Activated CD4-positive, alpha-beta T cell treated with anti-CD3 and anti-CD28 coated beads, Interleukin-2, amount 10 ng/mL, durations not matched to agents 7 days and 5 days (primary cell): ENCODE measurements at places on chromosomes 7 and 10. TPM values are rescaled to one million over a fixed set of nuclear protein-coding genes. Genes with fewer than 3 reads are reported as not detected.

- DNase-seq = no peak
Measured at GRCh38 chr10:93445097-93445960, 36.8 kb downstream of the MYOF start.

SEMA3C gene
- not detected for total RNA-seq

FBXW4 gene
- total RNA-seq = 45.4 TPM

AMZ1 gene
- total RNA-seq = 0.05 TPM

- DNase-seq = no peak
Measured at GRCh38 chr7:44709011-44709915, 39.4 kb upstream of the ZMIZ2 start.

ZNF503 gene
- 0.07 TPM for total RNA-seq

DNA sequence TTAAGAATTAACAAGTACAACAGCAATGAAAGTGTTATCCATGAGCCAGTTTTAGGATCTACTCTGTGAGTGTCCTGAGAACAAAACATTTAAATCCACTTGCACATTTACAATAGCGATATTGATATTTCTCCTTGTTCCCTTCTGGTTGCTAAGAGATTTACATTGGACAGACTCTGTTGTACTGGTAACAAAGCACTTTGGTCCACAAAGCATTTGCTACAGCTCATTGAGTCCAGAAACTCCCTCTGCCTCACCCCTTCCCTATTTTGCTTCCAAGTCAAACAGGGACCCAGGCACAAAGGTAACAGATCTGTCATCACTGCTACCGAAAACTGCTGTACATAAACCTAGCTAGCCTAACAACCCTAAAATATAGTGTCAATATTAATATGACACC lies 2.1 kb downstream of the ANK3 start:
- DNase-seq = no peak

- DNase-seq = peak; percentile 29
Measured at GRCh38 chr10:11697718-11698527, 44.3 kb upstream of the ECHDC3 start.

DNA sequence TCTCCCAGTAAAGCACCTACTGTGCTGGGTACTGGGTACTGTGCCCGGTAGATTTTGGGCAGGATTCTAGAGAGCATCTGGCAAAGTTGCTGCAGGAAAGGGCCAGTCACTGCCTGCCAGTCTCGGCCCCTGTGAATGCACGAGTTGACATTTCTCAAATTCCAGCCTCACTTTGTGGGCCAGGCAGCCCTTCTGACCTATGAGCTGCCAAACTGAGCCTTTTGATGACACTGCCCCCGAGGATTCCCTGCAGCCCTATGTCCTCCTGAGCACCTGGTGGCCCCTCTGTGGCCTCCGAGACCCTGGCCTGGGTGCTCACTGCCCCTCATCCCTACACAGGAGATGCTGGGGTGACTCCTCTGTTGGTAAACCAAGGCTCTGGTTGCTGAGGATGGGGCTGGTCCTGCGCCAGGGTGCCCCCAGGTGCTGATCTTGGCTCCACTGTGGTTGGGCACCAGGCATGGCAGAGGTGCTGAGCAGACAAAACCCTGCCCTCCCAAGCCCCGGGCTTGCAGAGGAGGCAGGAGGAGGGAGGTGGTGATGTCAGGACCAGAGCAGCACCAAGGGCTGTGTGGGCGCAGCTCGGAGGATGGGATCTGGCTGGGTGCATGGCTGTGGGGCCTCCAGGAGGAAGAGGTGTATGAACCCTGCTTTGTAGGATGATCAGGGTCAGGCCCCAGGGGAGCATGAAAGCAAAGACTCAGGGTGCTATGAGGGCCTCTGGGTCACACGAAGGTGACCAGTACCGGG lies 16.2 kb downstream of the LHPP start:
- no peak for DNase-seq

PIK3CG gene
- total RNA-seq = 51.6 TPM

NRG3 gene
- not detected for total RNA-seq

MOGAT3 gene
- not detected for total RNA-seq

GRCh38 chr10:119737039-119737663 lies 11.3 kb downstream of the INPP5F start:
- no peak for DNase-seq

DNA sequence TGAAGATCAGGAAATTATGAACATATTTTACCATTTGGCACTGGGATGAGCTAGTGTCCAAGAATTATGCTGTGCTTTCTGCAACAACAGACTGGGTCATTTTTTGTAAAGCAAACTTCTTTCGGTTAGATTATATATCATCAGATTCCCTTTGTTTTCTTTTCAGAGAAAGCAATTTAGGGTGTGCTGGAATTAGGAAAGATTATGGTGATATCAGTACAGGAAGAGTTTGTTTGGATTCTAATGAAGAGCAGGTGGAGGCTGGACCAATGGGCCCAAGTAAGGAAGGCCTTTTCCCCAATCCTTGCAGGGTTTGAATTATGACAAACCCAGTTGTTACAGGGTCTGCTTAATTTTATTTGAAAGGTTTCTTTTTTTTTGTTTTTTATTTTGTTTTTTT lies 1092.8 kb downstream of the KCNMA1 start:
- no peak for DNase-seq

DNA sequence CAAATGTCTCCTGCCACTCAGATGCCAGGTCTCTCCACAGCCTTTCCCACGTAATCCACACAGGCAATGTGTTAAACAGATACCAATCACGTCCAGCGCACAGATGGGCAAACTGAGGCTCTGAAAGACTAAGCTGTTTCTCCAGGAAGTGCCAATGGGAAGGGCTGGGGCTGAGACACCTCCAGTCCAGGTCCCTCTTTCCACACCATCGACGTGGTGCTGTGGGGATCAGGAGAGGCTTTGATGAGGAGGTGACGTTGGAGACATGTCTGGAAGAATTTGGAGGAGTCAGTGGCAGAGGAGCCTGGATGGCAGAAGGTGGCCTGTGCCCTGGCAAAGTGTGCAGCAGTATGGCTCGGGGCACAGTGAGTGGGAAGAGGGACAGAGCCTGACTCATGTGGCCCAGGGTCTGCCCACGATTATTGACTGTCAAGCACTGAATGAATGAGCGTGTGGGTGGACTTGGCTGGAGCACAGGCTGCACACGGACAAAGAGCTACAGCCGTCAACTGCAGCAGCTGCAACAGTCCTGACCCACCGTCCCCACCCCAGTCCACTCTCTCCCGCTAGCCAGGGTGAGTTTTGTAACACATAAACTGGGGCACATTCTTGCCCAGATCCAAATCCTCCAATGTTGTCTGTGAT lies 40.8 kb upstream of the HSPA12A start:
- no peak for DNase-seq

DNA sequence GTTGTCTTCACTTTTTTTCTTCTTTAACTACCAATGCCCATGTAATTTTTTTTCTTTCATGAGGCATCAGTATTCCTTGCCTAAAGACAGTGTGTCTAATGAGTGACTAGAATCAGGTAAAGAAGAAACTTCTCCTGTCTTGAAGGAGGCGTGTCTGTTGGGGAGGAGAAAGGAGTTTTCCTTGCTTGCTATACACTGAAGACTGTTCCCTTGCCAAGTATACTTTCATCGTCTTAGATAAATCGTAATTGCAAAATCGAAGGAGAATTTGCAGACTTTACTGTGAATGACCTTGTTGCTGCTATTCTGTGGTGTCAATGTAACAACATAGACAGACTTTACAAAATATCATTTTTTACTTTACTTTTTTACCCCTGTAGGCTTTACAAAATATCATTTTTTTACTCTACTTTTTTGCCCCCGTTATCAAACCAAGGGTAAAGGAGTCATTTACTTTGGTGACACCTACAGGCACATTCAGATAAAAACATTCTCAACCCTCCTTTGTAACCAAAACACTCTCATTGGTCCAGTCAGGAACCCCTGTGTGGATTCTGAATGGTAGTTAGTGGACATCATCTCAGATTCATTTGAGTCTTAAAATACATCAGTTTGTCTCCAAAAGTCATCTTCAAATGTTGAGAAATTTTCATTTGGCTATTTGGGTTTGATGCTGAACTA lies 232.4 kb downstream of the AHR start:
- no peak for DNase-seq

ANKRD30A gene
- total RNA-seq = not detected

DNA sequence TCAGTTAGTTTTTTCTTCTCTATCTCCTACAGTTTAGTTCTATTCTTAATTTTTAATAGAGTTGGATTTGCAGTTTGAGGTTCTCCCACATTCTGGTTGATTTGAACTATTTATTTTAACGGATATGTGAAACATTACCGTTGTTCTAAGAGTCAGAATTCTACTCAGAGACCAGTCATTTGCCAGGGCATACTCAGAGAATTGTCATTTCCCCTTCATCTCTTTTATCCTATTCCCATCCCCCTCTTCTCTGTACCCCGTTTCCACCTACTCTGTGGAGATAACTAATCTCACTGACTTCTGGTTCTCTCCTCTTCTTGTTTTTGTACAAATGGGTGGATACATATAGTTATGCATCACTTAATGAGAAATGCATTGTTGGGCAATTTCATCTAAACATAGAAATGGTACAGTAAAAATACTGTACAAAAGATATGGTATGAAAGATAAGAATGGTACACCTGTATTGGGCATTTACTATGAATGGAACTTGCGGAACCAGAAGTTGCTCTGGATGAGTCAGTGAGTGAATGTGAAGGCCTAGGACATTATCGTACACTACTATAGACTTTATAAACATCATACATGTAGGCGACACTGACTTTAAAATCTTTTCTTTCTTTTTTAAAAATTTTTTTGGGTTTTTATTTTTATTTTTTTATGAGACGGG lies 53.1 kb downstream of the INPP5F start:
- DNase-seq = no peak

DNA sequence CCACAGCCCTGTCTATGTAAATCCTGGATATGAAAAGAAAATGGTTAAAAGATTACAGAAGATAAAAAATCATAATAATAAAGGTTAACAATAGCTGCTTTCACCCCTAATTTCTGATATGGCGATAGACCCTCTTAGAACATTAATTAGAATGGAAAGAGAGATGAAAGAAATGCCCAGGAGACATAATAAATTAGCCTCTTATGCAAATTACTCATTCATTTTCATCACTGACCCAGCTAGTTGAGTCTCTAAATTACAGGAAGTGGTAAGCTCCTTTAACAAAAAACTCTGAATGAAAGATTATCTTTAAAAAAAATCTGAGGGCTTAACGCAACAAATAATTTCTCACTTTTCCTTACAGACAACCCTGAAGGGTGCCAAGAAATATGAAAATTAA lies 12.4 kb downstream of the GFRA1 start:
- DNase-seq = no peak

EIF5AL1 gene
- 0.37 TPM for total RNA-seq

DNA sequence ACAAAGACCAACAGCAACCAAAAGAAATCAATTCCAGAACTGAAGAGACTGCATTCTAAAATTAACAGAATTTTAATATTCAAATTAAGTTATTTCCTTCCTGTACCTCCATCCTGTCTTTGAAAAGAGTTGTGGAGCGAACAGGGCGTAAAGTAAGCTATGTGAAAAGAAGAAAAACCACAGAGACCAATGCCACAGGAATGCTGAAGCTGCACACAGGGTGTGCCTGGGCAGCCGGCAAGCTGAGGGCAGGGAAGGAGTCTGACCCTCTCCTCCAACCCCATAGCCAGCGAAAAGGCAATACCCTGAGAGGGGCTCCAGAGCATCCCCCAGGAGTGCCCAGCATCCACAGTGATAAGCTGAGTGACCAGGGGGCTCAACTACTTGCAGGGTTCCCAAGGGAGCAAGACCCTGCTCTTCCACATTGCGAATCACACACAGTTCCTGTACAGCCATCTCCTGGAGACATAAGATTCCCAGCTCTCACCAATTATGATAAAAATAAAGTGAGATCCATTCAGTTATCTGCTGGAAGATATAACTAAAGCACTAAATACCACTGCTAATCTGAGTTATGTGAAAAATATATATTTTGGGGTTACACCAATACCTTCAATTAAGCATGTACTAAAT lies 93.8 kb downstream of the PARD3 start:
- DNase-seq = no peak

- no peak for DNase-seq
Measured at GRCh38 chr10:124619802-124620490, 124.2 kb downstream of the FAM53B start.

DNA sequence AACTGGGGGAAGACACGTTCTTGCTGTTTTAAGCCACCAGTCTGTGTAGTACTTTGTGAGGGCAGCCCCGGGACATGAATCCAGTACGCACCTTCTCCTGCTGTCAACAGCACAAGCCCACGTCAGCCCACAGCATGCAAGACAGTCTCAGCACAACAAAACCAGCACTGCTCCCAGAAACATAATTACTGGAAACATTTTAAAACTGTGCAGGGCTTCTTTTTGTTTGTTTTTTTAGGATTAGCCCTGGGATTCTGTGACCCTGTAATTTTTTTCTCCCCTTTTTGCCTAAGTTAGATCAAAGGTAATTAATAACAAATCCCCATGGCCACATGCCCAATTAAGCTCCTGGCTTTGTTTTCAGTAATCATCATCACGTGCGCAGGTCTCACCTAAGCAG lies 87.5 kb downstream of the VOPP1 start:
- DNase-seq = no peak

GRCh38 chr7:123821320-123821719 lies 23.6 kb upstream of the HYAL4 start:
- DNase-seq = no peak

DNA sequence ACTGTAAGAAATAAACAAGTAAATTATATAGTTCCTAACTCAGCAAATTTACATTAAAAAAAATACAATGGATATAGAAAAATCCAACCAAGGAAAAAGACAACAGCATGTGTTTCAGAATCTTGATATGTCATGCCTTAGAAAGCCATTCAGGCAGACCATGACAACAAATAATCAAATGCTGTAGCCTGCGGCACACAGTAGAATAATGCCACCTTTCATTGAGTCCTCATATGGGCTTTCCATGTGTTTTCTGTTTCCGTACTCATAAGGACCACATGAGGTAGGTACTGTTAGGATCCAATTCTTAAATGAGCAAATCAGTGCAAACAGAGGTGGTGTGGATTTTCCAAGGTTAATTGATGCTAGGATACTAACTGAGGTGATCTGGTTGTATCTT lies 138.6 kb downstream of the CUBN start:
- DNase-seq = no peak

DNA sequence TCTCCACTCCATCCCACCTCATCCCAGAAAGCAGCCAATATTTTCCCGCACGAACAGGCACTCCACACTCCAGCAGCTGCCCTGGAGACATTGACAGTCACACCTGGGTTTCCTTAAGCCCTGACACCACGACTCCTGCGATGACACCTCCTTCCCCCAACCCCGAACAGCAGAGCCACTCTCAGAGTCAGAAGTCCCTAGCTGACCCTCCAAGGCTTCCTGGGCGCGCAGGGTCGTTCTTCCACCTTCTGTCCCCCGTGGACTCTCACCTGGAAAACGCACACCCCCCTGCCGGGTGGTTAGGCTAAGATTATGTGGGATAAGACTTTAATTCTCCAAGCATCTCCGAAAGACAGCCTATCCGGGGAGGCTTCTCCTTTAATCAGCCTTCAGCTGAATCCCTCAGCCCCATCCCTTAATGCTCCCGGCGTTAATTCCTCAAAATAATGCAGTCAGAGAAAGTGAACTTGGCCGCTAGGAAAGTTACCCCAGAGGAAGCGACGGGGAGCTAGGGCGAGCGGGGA lies 1.1 kb downstream of the DENND11 start:
- DNase-seq = peak; percentile 11

SH2D4B gene
- total RNA-seq = 0.07 TPM

LIPN gene
- total RNA-seq = not detected

GRCh38 chr7:138663725-138664710 lies 37.1 kb downstream of the SVOPL start:
- DNase-seq = no peak

NRCAM gene
- total RNA-seq = 0.46 TPM
